ENCODE measurements at places on chromosomes 5 and 9.
A peak's percentile ranks its signal among the peaks of the same experiment; 100 is the strongest.

- DNase-seq: peak; percentile 64
These were observed 22.1 kb upstream of the NDST1 start for GRCh38 chr5:150485693-150486401.

DNA sequence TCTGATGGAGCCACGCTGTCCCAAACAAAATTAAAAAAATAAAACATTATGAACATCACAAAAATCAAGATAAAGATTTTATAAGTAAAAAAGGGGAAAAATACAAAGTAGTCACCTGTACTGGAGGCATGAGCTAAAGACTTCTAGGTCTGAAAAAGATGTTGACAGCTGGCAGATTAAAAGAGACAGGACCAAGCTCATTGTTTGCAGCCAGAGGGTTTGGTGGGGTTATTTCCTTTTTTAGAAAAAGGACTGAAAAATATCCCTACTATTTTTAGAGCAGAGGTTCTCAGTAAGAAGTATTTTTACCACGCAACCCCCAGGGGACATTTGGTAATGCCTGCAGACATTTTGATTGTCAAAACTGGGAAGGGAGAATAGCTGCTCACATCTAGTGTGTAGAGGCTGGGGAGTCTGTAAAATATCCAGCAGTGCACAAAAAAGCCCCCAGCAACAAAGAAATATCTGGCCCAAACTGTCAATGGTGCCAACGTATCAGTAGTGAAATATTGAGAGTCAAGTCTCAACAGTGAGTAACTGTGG lies 353.4 kb downstream of the TLE1 start:
- no peak for DNase-seq

DNA sequence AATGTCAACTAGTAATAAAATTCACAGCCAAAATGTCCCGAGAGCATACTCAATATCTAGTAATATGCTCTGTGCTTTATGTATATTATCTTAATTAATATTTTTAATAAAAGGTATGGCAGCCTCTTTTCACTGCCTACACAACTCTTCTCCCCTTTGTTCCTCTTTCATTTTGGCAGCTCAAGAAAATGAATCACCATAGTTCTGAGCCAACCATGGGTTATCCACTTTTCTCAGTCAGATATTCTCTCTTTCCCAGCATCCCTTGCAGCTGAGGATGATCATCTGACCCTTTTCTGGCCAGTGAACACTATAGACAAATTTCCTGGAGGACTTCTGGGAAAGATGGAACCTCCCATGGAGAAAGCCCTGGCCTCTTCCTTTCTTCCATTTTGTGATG lies 8.2 kb upstream of the DOCK8 start:
- DNase-seq: no peak

DNA sequence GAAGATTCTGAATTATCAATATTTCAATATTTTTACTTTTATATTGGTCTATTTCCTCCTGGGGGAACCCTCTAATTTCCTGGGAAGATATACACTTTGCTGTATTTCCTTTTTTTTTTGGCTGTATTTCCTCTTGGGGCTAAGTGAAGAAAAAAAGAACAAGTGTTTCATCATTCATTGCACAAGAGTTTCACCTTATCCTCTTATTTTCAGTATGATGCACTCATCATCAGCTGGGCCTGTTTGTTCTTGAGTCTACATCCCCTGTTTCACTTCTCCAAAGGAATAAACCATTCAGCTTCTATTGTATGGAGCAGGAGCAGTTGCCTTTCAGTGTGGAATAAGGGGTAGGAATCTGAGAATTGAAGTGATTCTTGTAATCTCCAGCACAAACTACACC lies 210.8 kb downstream of the FAM170A start:
- DNase-seq: no peak

GRCh38 chr5:158810615-158811014 lies 289.1 kb downstream of the EBF1 start:
- DNase-seq: no peak

GRCh38 chr9:133004999-133005760 lies 25.6 kb upstream of the GTF3C5 start:
- no peak for DNase-seq

- no peak for DNase-seq
These were observed 10.2 kb downstream of the UBE2QL1 start for GRCh38 chr5:6458833-6459232.

GRCh38 chr5:65262096-65262495 lies 219.6 kb downstream of the ADAMTS6 start:
- DNase-seq: no peak

DNA sequence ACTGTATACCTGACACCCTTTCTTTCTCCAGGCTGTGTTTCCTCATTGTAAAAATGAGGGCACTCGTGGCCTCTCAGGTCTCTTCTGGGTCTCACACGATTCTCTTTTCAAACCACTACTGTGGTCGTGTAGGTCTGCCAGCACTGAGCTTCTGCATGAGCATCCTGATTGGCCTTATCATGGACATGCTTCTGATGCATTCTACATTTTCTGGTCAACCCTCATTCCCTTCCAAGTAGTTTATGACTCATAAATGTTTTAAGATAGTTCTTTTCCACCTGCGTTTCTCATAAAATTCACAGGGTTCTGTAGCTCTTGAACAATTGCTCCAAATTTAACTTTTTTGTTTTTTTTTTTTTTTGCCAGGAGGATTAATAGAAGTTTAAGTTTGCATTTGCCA lies 294.8 kb downstream of the KCTD16 start:
- DNase-seq: no peak

GRCh38 chr9:128818839-128819715 lies 777 bp downstream of the ENDOG start:
- DNase-seq: peak; percentile 28

GRCh38 chr5:156621719-156622118 lies 228.4 kb upstream of the PPP1R2B start:
- no peak for DNase-seq

DNA sequence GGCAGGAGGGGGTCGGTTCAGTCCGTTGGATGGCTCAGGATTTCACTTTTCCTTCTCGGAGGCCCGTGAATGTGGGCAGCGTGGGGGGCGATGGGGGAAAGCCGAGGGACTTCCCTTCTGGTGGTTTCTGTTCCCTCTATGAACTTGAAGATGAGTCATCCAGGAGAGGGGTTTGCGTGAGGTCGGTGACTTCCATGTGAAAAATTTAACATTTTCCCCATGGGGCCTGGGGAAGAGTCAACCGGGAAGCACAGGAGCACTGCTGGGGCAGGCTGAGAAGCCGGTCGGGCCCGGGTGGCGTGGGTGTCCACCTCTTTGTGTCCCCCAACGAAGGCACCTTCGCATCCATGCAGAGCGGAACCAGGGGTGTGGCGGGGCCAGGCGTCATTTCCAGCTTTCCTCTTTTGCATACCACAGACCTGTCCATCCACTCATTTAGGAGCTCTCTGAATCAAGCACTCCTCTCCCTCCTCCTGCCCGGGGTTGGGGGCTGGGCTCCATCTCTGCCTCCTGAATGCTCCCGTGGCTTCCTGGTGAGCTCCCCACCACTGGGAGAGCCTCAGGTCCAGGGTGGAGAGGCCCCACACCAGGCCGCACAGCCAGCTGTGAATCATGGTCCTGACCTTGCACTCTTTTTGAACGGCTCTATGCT lies 68.4 kb downstream of the ANKRD33B start:
- peak; percentile 28 for DNase-seq

GRCh38 chr9:86802900-86803673 lies 144.2 kb downstream of the GAS1 start:
- DNase-seq: no peak

- DNase-seq: no peak
These were observed 39.7 kb upstream of the SHC3 start for GRCh38 chr9:89218040-89218928.

DNA sequence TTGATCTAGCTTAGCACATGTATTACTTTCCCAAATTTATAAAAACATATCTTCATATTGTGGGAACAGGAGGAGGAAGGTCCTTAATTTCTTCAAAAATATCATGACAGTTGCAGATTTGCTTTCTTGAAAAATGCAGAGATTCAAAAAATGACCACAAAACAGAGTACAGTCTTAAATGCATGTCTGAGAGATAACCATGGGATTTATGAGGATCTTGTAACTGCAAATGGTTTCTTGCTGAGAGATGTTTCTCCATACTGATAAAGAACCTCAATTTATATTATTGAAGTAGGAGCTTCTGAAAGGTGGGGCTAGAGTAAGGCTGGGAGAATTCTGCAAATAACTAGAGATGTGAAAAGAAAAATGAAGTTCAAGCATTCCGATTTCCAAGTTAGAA lies 83.2 kb downstream of the CDH18 start:
- no peak for DNase-seq

- DNase-seq: no peak
These were observed 130.4 kb upstream of the POC5 start for GRCh38 chr5:75847561-75848021.

DNA sequence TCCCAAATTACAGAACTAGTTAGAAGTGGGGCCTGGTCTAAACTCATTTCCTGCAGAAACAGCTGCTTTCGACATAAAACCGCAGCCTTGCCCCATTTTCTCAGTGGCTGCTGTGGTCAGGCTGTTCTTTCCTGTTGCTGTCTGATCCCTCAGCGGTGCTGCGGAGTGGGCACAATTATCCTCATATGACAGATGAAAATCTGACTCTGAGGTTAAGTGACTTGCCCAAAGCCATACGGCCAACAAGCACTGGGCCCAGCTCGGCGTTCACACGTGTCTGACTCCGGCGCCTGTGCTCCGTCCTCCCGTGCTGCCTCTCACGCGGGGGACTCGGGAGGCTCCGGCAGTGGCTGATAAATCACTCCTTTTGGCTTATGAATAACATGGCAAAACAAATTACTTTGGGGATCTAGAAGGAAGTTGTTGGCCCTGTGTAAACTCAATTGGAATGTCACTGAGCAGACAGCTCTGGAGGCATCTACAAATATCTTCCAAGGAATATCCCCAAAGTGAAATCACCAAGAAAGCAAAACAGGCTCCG lies 142.6 kb upstream of the LMX1B start:
- DNase-seq: no peak

DNA sequence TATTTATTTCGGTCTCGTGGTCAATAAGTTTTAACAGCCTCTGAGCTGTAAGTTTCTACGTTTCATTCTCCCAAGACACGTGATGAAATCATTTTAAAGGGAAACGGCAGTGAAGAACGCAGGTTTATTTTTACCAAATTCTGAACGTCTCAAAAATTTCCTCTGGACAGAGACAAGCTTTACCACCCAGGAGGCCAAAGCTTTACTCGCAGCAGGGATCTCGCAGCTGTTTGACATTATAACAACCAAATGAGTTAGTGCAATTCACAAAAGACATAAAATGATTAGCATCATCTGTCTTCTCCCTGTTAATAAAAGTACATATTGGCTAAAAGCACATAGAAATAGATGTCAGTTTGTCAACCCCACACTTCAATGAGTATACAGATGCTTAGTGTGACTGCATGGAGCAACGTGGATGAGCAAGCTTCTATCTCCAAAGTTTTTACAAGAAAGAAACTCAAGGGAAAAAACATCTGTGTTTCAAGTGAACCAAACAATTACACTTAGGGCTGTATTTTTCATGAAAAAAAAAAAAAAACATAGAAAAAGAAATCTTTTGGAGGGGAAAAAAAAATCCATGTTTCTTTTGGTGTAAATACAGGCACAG lies 2.5 kb downstream of the SEMA5A start:
- no peak for DNase-seq

GRCh38 chr5:71748360-71748759 lies 29.3 kb downstream of the CARTPT start:
- no peak for DNase-seq

GRCh38 chr9:76717176-76717575 lies 47.1 kb upstream of the PCA3 start:
- no peak for DNase-seq

DNA sequence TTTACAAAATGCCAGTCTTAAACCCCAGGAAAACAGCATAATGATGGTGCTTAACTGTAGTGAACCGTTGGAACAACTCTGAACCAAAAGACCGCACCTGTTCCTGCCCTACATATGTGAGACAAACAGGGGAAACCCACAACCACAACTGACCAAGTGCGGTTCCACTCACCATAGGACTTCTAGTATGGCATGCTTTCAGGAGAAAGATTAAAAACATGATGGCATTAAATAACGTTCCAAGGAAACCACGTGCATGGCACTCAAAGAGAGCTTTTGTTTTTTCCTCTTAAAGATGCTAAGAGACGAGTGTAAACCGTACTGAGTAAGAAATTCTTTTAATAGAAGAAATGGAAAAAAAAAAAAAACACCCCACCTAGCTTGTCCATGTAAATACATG lies 119.8 kb downstream of the SSBP2 start:
- no peak for DNase-seq

- no peak for DNase-seq
These were observed 214.1 kb downstream of the RAB3C start for GRCh38 chr5:58797021-58797420.

DNA sequence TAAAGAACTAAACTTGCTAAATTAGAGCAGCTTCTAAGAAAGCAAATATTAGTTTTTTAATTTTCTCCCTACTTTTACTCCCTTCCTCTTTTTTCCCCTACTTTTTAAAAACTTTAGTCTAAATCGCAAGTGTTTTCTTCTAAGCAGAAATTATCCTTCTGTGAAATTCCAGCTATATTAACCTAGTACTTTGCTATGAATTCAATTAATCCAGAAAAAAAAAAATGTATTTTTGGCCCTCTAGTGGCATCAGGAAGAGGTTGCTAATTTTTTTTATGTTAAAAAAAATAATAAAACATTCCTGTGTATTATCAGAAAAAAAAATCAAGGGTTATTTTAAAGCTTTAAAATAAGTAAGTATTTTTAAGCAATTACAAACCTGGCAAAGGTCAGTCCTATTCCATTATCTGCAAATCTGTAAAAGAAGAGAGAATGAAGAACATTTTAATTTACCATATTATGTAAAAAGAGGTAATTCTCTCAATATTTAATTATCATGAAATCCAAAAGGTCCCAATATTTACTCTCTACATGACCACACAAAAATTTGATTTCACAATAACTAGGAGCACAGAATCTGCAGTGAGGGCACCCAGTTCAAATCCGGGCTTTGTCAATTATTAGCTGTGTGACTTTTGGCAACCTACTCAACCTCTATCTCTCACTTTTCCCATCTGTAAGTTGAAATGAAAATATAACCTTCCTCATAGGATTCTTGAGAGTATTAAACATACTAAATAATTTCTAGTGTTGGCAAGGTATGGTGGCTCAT lies 52.0 kb downstream of the CEMIP2 start:
- DNase-seq: no peak

GRCh38 chr9:83451308-83451707 lies 86.9 kb downstream of the FRMD3 start:
- no peak for DNase-seq

DNA sequence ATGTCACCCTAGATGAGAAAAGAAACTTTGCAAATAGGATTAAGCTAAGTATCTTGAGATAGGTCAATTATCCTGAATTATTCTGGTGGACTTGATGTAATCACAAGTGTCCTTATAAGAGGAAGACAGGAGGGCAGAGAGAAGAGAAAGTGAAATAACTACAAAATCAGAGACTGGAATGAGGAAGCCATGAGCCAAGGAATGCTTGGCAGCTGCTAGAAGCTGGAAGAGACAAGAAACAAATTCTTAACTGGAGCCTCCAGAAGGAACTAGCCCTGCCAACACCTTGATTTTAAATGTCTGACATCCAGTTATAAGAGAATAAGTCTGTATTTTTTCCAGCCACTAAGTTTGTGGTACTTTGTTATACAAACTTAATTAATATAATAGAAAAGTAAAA lies 480.0 kb downstream of the NR2F1-AS1 start:
- no peak for DNase-seq

GRCh38 chr9:23309800-23310199 lies 516.2 kb downstream of the ELAVL2 start:
- DNase-seq: no peak

GRCh38 chr5:113273948-113274347 lies 160.8 kb downstream of the TSSK1B start:
- DNase-seq: no peak

GRCh38 chr5:77758141-77758938 lies 17.8 kb downstream of the TBCA start:
- DNase-seq: no peak

All from AG08395 (cell line).